T-helper 2 cell treated with Interferon-gamma antibody and Interleukin-4, amounts not matched to agents 5 μg/mL and 100 μg/mL, for 36 hours (primary cell): ENCODE measurements at places on chromosomes 7 and 10.

- no peak for DNase-seq
These were observed 26.7 kb upstream of the CUL1 start for GRCh38 chr7:148672041-148672440.

- DNase-seq, result no peak
These were observed 40.2 kb downstream of the CTBP2 start for GRCh38 chr10:125120053-125120710.

GRCh38 chr7:102819151-102819550 is 70.4 kb downstream of the FAM185A start:
- DNase-seq, result no peak

DNA sequence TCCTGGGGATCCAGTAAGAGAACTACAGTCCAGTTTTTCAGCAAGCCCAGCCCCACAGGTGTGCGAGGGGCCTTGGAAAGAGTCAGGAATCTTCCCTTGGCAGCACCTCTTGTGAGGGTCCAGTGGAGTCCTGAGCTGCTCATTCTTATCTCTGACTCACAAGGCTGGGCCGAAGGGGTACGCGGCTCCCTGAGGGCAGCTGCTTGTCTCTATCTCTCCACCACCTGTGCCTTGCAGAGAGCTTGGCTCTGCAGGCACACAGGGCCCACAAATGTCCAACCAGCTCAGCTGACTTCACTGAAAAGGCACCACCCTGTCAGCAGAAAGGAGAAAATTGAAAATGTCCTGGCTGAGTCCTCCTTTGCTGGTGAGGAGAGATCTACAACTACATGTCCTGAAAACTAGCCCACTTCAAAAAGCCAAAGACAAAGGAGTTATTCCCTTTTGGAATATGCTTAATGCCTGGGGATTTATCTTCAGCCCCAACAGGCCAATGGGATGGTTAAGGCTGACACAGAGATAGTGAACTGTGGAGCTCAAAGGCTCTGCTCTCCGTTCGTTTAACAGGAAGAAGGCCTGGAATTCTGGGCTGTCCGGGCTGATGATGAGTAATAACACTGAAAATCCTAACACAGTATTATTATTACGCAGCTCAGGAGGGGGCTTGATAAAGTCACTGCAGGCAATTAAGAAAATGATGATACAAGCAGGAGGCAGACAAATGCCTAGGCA is 23.4 kb downstream of the UROS start:
- DNase-seq, result no peak

DNA sequence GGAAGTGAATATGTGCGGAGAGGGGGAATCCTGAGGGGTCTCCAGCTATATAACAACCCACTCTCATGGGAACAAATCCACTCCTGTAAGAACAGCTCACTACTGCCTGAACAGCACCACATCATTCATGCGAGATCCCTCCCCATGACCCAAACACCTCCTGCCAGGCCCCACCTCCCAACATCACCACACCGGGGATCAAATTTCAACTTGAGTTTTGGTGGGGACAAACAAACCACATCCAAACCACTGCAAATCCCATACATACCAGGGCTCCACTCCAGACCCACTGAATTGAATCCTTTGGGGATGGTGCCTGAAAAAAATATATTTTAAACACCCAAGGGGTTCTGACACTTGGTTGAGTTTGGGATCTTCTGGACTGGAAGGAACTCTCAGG is 181.5 kb upstream of the PLXNA4 start:
- DNase-seq, result no peak

GRCh38 chr10:86449926-86450558 is 71.5 kb downstream of the WAPL start:
- no peak for DNase-seq

GRCh38 chr7:46652317-46652716 is 731.2 kb upstream of the IGFBP3 start:
- no peak for DNase-seq

GRCh38 chr10:127150136-127150535 is 46.3 kb downstream of the INSYN2A start:
- no peak for DNase-seq

DNA sequence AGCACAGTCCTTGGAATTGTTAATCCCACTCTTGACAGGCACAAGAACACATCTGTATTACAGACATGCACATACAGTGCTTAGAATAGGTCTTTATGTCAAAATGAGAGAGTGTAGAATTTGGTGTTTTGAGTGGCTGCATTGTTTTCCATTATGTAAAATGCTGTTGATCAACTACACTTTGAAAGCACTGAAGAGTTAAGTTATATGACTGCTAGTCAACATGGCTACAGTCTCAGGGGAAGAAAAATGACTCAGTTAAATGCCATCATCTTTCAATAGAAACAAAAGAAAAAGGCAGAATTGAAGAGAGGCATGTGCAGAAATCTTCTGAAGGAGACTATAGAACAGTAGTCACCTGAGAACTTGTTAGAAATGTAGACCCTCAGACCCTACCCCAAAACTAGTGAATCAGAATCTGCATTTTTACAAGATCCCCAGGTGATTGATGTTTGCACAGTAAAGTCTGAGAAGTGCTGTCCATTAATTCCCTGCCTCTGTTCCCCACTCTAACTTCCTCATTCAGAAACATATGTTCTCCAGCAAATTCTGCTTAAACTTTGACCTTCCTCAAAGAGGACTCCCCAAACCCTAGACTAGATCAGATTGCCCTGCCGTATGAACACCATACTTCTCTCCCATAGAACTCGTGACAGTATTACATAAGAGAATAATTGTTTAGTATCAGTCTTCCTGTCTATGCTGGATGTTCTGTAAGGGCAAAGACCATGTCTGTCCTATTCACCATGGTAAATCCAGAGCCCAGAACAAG is 16.0 kb downstream of the SND1 start:
- no peak for DNase-seq

- DNase-seq, result no peak
These were observed 77.7 kb downstream of the WDFY4 start for GRCh38 chr10:48762064-48763042.
